ENCODE measurements at places on chromosomes 5 and 9.

GRCh38 chr5:152379331-152379730 is 25.7 kb downstream of the NMUR2 start:
- DNase-seq = no peak

DNA sequence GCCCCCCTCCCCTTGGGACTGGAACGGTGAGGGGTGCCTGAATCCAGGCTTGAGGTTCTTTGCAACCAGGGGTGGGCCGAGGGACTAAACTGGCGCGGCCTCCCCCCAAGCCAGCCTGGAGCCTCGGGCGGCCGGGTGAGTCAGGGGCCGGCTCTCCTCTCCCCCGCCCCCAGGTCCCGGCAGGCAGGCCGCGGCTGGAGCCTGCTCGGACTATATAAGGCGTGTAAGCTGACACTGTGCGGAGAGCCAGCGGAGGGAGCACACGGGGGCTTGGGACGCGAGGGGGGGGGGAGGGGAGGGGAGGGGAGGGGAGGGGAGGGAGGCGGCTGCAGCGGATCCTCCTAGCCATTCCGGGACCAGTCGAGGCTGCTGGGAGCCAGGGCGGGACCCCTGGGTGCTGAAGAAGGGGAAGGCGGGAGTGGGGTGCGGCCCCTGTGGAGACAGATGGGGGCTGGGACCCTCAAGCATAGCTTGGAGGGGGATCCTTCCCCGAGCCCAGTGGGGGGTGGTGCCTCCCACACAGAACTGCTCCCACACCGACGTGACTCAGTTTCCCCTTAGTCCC is 595 bp downstream of the PDLIM7 start:
- peak; percentile 86 for DNase-seq

GRCh38 chr5:72355706-72356299 is 35.6 kb downstream of the PTCD2 start:
- DNase-seq = peak; percentile 30

- DNase-seq = no peak
These were observed 62.7 kb downstream of the ABLIM3 start for GRCh38 chr5:149203921-149204441.

DNA sequence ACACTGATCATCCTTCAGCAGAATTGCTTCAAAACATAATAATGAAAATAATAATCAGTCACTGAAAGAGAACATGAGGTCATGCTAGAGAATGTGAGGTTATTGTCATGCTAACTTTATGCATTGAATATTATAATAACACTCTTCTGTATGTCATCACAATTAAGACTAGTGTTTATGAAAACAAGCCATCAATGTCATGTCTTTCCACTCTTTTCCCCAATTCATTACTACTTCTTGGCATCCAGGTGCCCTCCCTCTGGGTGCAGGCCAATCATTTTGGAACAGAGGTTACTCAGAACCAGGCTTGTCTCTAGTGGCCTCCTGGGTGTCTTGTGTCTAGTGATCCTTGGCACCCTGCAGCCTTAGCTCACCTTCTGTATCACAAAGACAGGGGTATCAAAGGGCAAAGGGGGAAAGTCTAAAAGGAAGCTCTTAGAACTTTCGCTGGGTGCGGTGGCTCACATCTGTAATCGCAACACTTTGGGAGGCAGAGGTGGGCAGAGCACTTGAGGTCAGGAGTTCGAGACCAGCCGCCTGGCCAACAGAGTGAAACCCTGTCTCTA is 217.6 kb upstream of the PIK3R1 start:
- DNase-seq = no peak

GRCh38 chr9:104960662-104961061 is 32.7 kb upstream of the ABCA1 start:
- no peak for DNase-seq

DNA sequence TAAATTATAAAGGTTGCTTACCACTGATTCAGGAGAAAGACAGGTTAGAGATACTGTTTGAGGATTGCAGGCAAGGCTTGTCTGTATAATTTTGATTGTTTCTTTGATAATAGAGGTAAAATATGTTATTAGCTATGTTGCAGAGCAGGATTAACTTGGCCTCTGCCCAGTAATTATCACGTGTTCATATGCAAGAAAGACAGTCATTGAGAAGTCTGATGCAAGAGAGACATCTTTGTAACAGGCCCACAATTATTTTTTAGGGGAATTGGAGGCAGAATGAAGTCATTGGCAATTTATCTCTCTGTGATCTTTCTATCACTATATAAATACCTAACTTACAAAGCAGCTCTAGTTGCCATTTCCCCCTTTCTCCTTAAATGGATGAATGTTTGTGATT is 46.0 kb downstream of the SLC44A1 start:
- no peak for DNase-seq

DNA sequence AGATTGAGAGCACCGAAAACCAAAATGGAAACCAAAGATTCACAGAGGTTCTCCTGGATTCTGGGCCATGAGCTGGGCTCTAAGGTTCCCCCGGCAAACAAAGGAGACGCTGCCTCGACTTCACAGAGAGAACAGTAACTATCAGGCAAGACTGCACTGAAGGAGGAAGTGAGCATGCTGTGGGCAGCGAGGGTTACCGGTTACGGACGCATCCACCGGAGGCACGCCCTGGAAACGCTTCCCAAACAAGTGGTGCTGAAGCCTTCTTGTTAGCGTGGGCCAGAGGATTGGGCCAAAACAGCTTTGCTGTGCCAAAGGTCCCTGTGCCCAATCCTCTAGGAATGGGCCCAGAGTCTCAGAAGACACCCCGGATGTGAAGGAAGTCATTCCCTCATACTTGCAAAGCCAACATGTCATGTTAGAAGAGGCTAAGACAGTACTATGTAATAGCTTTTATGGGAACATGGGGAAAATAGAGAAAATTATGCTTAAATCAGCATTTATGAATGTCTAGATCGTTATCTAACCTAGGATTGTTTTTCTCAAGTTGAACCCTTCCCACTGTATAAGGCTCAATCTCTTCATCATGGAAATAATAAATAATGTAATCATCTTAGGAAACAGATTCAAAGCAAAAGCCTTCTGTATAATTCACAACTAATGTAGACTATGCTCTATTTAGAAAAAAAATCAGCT is 145.4 kb downstream of the GABBR2 start:
- DNase-seq = peak; percentile 25
